ENCODE measurements at places on chromosomes 13 and 19. TPM values are rescaled to one million over a fixed set of nuclear protein-coding genes. Genes with fewer than 3 reads are reported as not detected.

The HIF3A gene
- 1.3 TPM for total RNA-seq

The CNN1 gene
- 8.2 TPM for total RNA-seq

The C3 gene
- total RNA-seq, result 10.6 TPM

The PRSS57 gene
- total RNA-seq, result not detected

The EBPL gene
- 74.6 TPM for total RNA-seq

The NKPD1 gene
- 0.52 TPM for total RNA-seq

The CYP2A7 gene
- total RNA-seq, result not detected

The LNX2 gene
- total RNA-seq, result 3.6 TPM

The ELSPBP1 gene
- not detected for total RNA-seq

The ZNF730 gene
- total RNA-seq, result 0.52 TPM

All from bronchial smooth muscle cell (primary cell).